ENCODE measurements at places on chromosomes 4 and X.
A peak's percentile ranks its signal among the peaks of the same experiment; 100 is the strongest.

DNA sequence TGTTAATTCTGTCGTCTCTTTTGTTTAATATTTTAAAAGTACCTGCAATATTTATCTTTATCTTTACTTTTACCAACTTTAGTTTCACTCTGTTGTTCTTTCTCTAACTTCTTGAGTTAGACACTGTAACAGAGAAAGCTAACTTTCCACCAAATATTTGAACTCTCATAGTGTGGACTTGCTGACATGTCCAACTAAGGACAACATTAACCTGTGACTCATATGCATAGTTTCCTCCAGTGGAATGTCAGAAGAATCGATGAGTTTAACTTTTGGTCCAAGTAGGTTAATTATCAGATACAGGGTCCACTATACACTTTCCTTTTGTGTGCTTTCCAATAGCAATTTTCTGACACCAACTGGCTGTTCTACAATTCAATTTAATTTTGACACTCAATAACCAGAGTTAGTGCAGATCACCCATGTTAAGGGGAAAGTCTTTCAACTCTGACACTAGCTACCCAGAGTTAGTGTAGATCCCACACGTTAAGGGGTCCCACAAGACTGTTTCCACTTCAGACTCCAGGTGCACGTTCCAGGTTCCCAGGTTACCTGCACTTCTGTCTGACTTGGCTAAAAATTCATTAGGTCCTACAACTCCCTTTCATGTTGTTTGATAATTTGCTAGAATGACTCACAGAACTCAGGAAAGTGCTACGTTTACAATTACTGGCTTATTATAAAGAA lies 559.0 kb upstream of the AMOT start:
- DNase-seq = no peak

DNA sequence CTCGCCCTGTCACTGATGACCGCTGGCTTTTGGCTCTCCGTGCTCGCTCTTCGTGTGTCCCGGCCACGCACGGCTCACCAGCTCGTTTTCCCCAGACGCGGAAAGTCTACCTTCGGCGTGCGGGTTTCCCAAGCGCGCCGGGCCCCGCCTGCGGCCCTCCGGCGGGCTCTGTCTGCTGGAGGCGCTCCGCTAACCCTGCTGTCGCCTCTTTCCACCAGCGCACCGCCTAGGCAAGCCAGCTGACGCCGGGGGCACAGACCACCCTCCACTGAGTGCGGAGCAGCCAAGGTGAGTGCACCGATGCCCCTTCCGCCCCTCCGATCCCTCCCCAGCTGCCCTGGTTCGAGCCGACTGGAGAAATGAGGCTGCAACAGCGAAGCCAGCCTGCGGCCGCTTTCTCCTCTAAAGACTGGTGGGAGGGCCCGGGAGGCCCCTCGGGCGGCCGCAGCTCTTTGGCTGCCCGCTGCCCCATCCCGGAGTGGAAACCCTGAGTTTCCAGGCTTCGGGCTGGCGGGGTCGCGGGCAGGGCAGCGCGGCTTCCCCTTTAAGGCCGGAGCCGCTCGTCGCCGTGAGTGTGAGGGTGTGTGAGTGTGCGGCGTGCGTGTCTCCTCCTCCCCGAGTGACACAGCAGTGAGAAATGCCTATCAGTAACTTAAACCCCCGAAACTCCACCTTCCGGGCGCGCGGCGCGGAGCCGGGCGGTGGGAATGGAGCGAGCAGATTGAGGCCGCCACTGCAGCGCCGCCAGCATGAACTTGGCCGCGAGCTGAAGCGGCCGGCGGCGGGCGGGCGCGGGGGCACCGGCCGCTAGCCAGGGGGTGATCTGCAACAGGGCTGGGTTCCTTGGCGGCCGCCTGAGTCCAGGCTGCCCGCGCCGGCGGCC lies at the start of gene MAMLD1:
Gene MAMLD1, plus strand, starts transcription at position 719 of the 883 bp plus-strand sequence. CDS start 82,200 bp downstream, outside the sequence.
- no peak for DNase-seq

DNA sequence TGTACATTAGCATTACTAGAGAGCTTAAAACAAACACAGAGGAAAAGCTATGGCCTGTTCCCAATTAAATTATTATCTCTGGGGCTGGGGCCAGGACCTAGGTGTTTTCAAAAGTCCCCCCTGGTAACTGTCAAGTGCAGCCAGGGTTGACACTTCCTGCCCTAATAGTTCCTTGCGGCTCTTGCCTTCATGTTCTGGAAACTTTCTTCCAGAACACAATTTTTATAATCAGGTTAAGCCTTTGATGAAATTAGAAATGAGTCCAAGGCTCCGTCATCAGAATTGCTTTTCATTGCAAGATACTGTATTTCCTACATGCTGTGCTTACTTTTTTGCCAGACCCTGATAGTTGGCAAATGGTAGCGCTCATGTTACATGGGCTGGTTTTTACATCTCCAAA lies 229.6 kb downstream of the UNC5C start:
- DNase-seq = no peak

- no peak for DNase-seq
These were observed 458.0 kb upstream of the NWD2 start for GRCh38 chr4:36786519-36786918.

DNA sequence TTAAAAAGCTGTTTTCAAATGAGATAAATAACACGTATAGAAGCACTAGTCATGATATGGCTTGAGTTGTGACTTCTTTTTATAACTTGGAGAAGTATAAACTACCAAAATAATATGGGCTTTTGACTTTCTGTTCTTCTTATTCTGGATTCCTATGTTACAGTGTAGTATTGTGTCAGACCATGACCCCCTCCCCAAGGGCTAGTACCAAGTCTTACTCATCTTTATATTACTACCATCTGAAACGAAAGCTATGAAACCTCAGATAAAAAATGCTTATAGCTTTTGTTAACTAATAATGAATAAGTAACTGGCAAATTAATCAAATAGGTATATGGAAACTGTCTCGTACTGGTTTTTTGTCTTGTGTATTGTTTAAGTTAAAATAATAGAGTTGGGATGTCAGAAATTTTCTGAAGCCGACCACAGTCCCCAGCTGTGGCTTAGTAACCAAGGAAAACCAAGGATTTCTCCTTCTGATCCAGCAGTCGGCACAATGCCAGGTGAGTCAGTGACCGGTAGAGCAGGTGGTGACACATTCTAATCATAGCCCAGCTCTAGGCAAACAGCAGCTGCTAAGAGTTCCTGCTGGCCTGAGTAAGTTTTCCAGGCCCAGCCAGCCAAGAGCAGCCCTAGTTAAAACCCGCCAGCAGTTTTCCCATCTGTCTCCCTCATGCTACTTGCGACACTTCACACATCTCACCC lies 163.3 kb upstream of the PRDX4 start:
- DNase-seq = peak; percentile 44

DNA sequence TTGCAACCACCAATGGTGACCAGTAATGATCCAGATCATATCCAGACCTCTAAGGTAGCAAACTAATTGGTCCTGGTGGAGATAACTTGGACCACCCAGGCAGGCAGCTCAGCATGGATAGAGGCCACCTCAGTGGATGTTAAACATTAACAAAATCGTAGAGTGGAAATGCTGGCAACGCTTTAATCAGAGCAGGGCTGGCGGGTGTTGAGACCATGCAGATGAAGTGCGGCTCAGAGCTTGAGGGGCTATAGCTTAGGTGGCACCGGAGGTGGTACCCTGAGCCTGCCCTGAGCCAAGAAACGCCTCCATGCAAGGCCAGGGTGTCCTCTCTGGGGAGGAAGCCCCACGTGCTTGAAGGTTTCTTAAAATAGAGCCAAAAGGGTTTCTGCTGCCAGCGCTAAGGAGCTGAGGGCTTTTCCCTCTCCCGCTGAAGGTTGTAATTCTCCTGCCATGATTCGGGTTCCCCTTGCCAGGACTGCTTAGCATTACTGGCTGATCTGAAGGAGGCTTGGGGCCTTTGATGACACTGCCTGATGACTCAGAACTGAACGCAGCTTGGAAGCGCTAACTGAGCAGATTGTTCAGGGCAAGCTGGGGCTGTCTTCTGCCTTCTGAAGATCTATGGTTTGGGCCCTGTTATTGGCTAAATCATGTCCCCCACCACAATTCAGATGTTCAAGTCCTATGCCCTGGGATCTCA lies 177.8 kb upstream of the ATP6AP2 start:
- DNase-seq = no peak

GRCh38 chr4:17468619-17469221 lies 43.2 kb downstream of the QDPR start:
- DNase-seq = no peak

DNA sequence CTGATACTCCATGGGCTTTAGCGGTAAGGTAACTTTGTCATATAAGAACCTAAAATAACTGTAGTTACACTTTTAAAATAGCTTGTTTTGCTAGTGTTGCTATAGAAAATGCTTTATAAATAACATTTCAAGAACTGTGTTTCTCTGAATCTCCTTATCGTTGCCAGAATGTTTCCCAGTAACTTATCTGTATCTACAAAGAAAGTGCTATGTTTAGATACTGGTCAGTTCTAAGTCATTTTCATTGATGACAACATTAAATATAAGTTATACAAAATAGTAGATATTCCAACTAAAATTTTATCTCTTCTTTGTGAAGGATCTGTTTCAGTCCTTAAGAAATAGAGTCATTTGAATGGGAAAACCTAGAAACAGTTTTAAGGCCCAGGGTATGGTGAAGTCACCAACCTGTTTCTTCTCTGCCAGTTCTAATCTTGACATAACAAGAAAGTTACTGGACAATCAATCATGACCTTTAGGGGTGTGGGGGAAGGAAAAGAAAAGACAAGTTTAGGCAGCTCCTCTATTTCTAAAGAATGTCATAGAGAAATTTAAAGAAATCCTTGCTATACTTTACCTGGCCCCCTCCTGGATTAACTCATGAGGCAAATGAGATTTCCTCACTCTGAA lies 425.9 kb downstream of the RPA4 start:
- DNase-seq = no peak

DNA sequence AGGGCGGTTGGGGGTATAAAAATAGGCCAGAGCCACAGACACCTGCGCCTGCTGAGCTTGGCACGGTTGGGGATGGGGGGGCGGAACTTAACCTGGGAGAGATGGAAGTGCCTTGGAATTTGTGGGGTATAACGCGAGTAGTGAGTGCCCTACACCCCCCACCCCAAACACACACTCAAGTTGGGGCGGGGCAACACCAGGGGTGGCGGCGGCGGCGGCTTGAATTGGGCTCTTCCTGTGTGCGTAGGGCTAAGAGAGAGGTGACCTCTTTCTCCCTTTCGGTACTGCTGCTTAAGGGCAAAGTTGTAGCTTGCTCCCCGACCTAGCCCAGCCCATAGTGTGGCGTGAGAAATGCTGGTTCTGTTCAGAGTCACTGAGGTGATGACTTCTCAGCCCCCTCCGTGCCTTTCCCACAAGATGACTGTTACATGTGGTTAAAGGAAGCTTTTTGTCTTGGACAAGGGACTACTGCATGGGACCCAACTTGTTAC lies 839 bp downstream of the STK26 start:
- DNase-seq = no peak

DNA sequence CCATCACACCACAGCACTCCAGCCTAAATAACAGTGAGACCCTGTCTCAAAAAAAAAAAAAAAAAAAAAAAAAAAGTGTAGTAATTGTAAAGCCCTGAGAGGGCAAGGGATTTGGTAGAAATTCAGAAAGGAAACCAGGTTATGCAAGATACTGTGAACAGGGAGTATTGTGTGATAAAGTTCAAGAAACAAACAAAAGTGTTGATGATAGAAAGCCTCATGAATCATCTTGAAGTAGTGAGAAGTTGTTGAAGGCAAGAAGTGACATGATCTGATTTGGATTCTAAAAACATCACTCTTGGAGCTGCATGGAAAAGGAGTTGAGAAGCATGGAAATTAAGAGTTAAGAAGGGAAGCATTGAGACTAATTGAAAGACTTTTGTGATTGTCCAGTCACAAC lies 102.2 kb downstream of the RAP1GDS1 start:
- no peak for DNase-seq

DNA sequence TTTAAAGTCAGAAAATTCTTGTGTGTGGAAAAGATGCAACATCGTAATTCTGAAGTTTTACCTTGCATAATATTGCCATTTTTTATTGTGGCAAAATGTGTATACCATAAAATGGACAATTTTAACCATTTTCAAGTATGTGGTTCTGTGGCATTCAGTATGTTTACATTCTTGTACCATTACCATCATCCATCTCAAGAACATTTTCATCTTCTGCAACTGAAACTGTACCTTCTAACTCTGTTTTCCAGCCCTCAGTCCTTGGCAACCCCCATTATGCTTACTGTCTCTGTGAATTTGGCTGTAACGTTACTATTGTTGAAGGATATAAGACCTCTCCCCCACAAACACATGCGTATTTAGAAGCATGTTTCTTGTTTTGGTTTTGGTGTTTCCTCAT lies 123.2 kb downstream of the BMPR1B start:
- DNase-seq = no peak

- no peak for DNase-seq
These were observed 351.4 kb downstream of the KLHL13 start for GRCh38 chrX:117765211-117765610.

GRCh38 chrX:7983581-7983980 lies 56.4 kb upstream of the PNPLA4 start:
- no peak for DNase-seq
